ENCODE measurements at places on chromosomes 1 and 21.

DNA sequence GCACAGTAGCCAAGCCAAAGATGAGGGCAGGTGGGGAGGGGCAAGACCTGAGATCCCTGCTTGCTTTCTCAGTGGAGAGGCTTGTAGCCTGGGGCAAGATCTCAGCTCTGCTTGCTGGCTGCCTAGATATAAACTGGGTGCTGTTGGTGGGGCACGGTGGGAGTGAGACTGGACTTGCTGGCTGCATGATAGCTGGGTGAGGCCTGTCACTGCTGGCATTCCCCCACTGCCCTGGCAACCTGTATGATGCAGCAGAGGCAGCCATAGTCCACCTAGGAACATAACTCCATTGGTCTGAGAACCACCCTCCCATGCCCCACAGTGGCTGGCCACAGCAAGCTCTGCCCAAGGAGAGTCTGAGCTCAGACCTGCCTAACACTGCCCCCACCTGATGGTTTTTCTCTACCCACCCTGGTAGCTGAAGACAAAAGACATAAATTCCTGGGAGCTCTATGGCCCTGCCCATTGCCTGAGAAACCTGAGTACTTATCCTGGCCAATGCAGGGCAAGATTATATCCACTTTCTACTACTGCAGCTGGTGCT, 261.9 kb upstream of the DEPDC1 start:
- DNase-seq, result no peak

DNA sequence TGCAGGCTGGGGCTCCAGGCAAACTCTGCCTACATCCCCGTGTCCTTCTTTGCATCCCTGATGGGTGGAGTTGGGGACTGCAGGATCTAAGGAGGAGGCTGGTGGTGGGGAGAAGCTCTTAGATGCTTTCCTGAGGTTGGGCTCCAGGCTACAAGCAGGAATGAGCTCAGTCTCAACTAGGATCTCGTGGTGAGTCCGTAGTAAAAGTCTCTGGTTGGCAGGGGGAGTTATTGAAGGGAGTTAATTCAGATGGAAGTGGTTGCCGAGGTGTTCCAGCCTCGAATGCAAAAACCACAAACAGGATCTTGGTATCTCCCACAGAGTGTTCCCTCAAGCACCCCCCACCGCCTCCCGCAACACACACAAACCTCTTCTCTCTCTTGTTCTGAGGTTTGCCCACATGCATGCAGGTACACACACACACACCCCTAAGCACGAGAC, 35.0 kb downstream of the TMCC2 start:
- no peak for DNase-seq

DNA sequence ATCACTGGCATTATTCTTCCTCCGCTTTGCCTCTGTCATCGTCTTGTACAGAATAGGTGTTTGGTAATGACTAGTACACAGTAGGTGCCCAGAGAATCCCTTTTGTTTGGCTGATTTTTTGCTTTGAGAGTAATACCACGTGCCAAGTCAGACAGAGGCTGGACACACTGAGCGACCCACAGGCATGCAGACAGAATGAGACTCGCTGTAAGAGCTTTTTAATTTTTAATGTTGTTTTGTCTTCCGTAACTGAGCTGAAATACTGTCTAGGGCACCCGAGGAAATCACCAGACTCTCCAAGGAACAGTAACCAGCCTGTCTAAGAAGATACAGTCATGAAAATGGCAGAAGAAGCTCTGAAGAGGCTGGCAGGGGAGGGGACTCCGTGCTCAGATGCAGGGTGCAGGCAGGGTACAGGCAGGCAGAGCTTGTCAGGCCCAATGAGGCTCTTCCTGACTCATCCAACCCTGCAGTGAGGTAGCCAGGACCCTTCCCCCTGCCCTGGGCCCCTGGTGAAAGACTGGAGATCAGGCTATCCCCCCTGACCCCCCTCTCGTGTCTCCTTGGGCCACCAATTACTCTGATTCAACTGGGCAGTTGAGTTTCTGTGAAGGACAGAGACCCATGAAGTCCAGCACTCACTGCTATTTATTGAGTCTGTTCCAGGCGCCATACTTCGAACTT, 60.1 kb upstream of the ECE1 start:
- no peak for DNase-seq

DNA sequence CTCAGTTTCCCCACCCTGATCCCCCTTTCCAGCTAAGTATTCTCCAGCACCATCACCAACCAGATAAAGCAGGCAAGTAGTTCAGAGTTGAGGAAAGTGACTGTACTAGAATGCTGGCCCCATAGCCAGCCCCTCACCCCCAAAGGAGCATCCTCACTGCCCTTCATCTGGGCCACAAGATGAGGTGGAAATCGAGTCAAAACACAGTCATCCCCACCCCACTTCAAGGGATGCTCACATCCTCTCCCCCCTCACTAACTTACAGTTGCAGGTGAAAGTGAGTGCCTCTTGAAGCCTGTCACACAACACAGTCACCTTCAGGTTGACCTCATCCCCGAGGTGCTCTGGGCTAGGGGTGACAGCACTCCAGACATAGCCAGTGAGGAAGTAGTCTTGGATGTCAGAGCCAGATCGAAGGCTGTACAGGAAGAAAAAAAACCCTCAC, 30.4 kb downstream of the PIK3C2B start:
- no peak for DNase-seq

DNA sequence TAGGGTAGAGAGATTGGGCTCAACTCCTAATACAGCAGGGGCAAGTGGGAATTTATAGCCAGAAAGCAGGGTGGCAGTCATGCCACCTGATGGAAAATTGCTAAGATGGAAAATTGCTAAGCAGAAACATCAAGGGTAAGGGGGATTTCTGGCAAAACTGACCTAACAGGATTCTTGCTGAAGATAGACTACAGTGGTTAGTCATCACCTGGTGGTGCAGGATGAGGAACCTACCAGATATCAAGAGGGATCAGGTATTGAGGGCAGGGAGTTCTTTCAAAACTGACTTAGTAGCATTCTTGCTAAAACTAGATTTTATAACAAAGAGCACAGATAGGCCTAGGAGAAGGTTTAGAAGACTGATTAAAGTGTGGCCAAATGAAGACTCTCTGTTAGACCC, 292.9 kb downstream of the PLPP3 start:
- no peak for DNase-seq

DNA sequence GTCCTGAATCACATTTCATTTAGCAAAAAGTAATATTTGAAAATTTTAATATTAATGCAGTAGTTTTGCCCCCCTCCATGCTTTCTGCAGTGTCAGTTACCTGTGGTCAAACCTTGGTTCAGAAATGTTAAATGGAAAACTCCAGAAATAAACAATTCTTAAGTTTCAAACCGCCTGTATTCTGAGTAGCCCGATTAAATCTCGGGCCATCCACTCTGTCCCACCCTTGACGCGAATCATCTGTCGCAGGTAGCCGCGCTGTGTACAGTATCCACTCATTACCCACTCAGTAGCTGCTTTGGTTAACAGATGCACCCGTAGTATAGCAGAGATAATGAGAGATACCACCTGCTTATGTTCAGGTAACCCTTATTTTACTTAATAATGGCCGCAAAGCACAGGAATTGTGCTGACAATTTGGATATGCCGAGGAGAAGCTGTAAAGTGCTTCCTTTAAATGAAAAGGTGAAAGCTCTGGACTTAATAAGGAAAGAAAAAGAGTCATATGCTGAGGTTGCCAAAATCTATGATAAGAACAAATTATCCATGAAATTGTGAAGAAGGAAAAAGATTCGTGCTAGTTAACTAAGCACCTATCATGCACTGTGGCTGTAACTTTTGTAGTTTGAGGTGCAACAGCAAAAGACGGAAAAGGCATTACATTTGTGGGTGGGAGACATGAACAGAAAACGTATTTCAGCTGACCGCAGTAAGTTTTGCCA, 889 bp upstream of the SCYL3 start:
- DNase-seq, result no peak

GRCh38 chr1:208190784-208191183, 53.4 kb downstream of the PLXNA2 start:
- no peak for DNase-seq

DNA sequence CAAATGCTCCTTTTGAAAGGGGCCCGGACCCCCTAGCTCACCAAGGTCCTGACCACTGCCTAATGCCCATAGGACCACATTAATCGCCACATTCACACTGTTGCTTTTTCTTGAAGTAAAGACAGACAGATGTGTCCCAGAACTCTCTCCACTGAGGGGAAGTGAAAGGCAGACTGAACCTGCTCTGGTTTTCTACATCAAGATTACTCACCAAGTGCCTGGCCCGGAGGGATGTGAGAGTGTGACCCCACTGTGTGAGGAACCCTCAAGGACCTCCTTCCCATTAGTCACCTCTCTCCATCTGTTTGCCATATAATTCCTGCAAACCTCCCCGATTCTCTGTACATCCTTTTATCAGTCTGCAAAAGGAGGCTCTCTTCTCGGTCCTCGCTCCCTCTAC, 381.5 kb downstream of the OMA1 start:
- no peak for DNase-seq

DNA sequence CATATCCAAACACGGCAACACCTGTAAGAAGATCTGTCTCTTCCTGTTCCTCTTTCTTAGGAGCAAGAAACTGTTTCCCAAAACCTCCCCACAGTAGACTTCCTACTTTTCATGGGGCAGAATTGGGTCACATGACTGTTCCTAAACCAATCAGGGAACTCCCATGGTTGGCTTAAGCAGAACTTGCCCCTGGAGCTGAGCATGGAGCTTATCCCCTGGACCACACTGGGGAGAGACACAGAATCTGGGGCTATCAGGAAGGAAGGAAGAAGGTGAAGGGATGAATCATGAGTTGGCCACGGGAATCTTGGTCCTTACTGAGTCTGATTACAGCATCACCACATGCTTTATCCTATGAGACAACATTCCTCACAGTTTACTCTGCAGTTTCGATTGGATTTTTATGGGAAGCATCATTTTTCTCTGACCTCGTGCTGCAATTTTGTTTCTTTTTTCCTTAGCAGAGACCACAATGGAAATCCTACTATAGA, 81.8 kb downstream of the CDC7 start:
- DNase-seq, result no peak

- no peak for DNase-seq
Measured at GRCh38 chr1:243667591-243667990, 182.5 kb downstream of the AKT3 start.

- DNase-seq, result no peak
Measured at GRCh38 chr1:38579056-38579455, 280.5 kb downstream of the RRAGC start.

DNA sequence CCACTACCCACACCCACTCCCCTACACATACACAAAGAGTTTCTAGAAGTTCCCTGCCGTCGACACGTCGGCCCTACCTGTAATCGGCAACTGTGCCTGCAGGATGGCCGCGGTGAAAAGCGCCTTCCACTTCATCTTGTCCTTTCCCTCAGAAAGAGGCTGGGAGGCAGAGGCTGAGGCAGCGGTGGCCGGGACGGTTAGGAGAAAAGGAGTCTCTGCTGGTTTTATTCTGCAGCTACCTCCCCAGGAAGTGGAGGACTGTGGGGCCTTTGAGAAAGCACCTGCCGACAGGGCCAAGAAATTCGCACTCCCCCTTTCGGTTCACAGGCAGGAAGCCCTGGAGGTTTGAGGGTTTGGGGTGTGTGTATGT, at the start of gene CD247:
Gene CD247, minus strand, starts transcription at position 199 of the 370 bp plus-strand sequence. Its CDS starts 64 bp downstream, at position 135.
- DNase-seq, result peak; percentile 58

GRCh38 chr1:183230413-183230812, 44.3 kb downstream of the LAMC2 start:
- no peak for DNase-seq

Measured in activated CD8-positive, alpha-beta memory T cell treated with anti-CD3 and anti-CD28 coated beads for 1 hour (primary cell).